ENCODE measurements at places on chromosomes 3 and 15. TPM values are rescaled to one million over a fixed set of nuclear protein-coding genes. Genes with fewer than 3 reads are reported as not detected.

The STRIT1 gene
- 2.5 TPM for total RNA-seq

- DNase-seq = no peak
Measured at GRCh38 chr3:182906036-182906435, 74.3 kb downstream of the DCUN1D1 start.

DNA sequence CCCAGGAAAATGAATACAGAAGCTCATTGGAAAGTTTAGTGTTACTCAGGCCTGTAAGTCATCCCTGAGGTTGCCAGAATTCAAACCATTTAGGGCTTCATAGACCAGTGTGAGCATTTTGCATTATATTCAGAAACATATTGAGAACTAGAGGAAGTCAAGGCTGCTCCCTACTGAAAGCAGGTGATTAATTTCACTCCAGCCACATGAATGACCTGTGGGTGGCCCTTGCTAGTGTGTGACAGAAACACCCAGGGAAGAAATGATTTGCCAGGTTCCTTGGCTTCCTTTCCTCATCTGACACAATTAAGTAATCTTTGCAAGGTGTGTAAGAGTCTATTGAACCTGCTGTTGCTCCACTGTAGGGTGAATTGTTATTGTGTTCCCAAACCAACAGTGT lies 61.8 kb downstream of the GAP43 start:
- DNase-seq = no peak

The RAB6B gene
- total RNA-seq = 1.8 TPM

- DNase-seq = no peak
Measured at GRCh38 chr15:42338500-42338899, 20.8 kb upstream of the CAPN3 start.

- DNase-seq = no peak
Measured at GRCh38 chr3:55629432-55629831, 142.3 kb upstream of the WNT5A start.

- DNase-seq = no peak
Measured at GRCh38 chr3:45590822-45591546, 3.6 kb upstream of the LIMD1 start.

DNA sequence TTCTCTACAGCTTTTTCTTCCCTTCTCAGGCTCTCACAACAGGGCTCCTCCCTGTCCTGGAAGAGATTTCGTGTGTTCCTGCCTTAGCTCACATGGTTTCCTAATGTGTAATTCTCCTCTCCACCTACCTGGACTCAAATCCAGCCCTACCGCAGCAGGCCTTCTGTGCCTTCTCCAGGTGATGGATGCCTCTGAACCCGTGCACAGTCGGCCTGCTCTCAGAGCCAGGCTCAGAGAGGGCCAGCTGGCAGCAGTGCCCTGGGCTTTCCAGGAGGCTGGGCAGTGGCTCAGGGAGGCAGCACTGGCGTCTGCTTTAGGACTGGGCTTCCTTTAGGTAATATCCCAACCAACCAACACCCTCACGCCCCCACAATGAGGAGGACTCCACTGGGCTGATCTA lies 123.2 kb upstream of the TMC3 start:
- DNase-seq = no peak

GRCh38 chr3:72381584-72381983 lies 466.7 kb downstream of the SHQ1 start:
- DNase-seq = no peak

DNA sequence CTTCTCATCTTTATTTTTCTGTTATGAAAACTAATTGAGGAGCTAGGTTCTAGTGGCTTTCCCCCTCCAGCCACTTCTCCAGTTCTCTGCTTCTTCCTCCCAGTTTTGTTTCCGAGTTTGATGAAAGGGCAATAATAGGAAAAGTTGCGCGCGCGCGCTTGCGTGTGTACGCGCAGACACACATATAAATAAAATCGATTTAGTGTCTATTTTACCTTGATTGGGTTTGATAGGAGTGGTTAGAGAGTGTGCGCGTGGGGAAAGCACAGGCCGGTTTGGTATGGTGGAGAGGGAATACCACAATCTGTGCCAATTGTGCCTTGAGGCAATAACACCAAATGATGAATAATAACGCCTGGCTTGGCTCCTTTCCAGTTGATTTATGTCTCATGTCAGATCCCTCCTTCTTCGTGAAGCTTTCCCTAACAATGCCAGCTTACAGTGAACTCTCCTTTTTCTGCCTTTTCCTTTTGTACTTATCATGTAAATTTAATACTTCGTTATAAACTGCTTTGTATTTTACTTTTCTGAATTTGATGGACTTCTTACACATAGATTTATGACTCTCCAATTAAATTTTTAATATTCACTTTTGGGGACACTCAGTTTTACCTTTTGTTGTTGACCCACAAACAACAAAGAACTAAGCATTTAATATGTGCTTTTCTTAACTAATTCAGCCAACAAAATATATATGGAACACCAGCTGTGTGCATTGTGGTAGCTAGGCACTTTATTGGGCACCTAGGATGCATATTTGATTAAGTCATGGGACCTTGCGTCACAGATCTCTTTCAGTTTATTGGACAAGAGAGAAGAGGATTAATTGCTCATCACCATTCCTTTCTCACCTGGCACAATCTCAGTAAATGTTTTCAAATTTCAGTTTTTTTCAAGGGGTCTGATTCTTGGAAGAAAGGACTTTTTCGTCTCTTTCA lies 1.7 kb downstream of the TIPARP start:
- DNase-seq = peak; percentile 6

GRCh38 chr3:183253528-183254486 lies 754 bp downstream of the B3GNT5 start:
- peak; percentile 21 for DNase-seq

The ADCY5 gene
- 4.0 TPM for total RNA-seq

DNA sequence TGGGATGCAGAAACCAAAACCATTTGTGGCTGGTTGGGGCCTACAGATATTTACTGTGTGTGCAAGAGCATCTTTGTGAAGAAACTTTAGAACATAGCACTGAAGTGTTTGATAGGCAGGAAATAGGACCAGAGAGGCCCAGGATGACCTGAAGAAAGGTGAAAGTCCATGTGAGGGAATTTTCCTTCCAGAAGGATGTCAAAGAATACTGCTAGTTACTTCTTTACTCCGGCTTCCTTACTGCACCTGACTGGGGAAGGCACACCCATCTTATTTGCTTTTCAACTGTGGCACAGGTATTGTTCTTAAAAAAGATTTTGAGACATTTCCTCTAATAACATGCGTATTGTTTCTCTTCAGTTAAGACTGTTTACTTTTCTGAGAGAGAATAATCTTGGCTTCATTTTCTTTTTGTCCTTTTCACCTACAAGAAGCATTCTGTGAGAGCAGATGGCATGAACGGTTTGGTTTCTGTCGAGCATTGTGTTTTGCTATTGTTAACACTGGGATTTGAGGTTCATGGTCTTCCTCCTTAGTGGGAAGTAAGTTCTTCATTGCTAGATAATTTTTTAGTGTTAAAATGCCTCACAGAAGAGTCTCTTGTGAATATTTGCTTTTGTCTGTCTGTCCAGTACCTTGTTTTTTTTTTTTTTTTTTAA lies 71.5 kb downstream of the SLCO3A1 start:
- no peak for DNase-seq

GRCh38 chr3:162141272-162141791 lies 644.7 kb downstream of the OTOL1 start:
- peak; percentile 66 for DNase-seq

DNA sequence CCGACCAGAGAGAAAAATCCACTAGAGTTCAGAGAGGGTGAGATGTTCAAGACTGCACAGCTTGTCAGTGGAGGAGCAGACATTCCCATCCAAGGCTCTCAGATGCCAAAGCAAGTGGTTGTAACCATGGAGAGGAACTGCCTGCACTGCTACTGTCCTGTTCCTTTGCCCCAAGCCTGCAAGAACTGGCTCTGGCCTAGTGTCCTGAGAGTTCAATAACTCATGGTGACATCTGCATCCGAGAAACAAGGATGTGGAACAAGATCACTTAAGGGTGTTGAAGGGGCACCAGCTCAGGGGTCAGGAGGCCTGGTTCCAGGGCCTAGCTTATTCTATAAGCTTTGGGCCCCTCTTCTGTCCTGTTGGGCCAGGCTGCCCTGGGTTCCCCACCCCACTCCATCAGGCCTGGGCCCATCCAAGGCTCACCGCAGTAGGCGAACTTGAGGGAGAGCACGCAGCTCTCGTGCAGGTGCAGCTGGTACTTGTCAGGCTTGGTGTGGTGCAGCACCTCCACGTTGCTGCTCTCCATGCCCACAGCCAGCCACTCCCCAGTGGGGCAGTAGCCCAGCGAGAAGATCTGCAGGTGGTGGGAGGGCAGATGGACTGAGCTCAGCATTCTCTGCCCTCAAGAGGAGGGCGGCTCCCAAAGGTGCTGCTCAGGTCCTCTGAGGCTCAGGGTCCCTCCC lies 45.6 kb downstream of the TLE3 start:
- DNase-seq = no peak

The CSTA gene
- 63.8 TPM for total RNA-seq

The GRK7 gene
- 0.10 TPM for total RNA-seq

DNA sequence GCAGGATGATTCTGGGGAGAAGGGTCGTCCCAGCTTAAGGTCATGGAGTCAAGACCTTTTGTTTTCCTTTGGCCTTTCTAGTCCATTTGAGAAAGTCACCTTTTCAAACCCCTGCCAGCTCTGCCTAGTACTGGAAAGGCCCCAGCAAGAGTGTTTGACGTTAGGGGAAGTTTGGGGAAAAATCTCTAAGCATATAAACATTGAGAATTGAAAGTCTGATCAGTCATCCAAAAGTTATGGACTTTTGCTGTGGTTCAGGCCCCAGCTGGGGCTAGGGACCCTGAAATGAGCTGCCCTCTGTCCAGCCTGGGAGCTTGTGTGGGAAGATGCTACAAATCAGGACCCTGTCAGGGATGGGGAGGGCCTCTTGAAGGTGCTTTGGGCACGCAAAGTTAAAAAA lies 21.6 kb downstream of the SLC6A6 start:
- no peak for DNase-seq

DNA sequence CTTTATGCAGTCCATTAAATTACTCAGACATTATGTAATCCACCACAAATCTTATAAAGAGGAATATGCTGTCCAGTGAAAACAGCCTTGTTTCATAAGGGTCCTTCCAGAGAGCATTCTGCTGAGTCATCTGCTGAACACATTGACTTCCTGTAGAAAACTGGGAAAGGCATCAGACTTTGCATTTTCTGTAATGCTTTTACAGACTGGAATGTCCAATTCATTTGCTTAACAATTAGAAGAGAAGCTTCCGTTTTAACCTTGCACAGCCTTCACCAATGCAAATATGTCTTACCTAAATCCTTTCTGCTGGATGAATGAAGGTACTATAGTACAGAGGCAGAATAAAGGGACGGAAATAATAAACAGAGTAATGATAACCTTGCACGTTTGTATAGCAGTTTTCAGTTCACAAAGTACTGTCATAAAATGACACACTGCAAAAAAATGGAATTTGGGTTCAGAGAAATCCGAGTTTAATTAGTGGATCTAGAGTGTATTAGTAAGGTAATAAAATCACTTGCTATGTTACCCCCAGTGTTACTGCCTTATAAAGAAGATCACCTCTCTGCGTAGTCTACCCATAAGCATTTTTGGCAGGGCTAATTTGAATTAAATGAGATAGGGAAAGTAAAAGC lies 301.5 kb downstream of the PYDC2 start:
- peak; percentile 59 for DNase-seq

DNA sequence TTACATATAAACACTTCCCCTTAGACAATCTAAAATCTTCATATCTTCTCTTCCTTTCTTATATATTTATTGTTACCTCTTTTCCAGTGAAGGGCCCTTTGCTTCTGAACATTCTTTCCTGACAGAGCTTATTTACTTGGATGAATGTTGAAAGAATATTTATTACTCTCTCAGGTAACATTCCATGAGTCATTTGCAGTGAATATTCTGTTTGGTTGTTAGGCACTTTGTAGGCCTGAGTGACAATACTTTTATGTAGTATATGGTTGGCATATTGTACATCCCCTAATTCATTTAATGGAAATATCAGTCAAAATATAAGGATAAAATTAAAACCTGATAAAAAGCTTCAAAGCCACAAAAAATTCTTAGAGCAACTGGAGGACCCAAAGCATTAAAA lies 260.9 kb upstream of the KCNMB2 start:
- no peak for DNase-seq

DNA sequence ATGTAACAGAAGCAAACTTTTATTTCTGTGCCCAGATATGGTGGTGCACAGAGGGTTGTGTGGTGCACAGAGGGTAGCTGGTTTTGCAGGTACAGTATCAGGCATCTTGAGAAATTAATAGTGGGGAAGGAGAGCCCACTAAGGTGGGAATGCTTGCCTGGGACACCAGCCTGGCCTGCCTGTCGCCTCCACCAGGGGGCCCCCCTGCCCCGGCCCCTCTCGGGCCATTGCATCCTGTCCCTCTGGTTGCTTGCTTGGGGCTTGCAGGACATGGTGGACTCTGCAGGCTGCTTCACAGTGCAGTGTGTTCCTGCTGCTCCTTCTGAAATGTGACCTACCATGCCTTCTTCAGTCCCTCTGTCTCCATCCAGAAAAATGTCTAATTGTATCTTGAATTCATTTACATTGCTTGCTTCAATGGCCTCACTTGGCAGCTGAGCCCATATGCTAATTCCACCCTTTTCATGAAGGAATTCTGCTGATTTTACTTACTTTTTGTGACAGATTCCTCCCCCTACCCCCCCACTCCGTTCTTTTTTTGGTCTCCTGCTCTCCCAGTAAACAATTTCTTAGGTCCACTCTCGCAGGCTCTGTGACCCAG lies 73.6 kb downstream of the EEFSEC start:
- no peak for DNase-seq

The IL17RB gene
- total RNA-seq = 1.4 TPM

The DNAJC17 gene
- total RNA-seq = 19.0 TPM

GRCh38 chr15:66673410-66674322 lies 28.4 kb upstream of the SMAD6 start:
- no peak for DNase-seq

- peak; percentile 81 for DNase-seq
Measured at GRCh38 chr3:99875929-99876841, 58.5 kb downstream of the CMSS1 start.

DNA sequence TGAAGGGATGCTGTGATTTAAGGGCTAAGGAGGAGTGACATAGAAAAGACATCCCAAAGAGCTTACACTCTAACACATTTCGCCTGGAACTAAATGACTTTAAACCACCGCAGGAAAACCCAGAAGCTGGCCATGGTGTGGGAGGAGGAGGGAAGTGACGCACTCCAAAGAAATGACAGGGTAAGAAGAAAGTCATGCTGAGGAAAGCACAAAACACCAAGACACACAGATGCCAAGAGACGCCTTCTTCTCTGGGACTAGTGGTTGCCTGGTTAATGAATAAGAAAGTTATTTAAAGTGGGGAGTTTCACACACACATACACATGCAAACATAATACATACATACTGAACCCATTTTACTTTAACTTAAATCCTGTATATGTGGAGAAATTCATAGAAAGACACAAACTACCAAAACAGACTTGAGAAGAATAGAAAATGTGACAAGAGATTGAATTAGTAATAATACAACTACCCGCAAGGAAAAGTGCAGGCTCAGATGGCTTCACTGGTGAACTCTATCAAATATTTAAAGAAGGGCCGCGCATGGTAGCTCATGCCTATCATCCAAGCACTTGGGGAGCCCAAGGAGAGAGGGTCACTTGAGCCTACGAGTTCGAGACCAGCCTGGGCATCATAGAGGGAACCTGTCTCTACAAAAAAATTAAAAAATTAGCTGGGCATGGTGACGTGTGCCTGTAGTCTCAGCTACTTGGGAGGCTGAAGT lies 125.5 kb downstream of the NSMCE3 start:
- peak; percentile 20 for DNase-seq

All from skin of body (tissue), 3 donors.